NCI-H146 (cell line): ENCODE measurements at places on chromosomes 3 and 15.

GRCh38 chr3:43073116-43073835, 32.6 kb downstream of the POMGNT2 start:
- DNase-seq = no peak

GRCh38 chr3:40971191-40972168, 227.8 kb upstream of the CTNNB1 start:
- DNase-seq = no peak

DNA sequence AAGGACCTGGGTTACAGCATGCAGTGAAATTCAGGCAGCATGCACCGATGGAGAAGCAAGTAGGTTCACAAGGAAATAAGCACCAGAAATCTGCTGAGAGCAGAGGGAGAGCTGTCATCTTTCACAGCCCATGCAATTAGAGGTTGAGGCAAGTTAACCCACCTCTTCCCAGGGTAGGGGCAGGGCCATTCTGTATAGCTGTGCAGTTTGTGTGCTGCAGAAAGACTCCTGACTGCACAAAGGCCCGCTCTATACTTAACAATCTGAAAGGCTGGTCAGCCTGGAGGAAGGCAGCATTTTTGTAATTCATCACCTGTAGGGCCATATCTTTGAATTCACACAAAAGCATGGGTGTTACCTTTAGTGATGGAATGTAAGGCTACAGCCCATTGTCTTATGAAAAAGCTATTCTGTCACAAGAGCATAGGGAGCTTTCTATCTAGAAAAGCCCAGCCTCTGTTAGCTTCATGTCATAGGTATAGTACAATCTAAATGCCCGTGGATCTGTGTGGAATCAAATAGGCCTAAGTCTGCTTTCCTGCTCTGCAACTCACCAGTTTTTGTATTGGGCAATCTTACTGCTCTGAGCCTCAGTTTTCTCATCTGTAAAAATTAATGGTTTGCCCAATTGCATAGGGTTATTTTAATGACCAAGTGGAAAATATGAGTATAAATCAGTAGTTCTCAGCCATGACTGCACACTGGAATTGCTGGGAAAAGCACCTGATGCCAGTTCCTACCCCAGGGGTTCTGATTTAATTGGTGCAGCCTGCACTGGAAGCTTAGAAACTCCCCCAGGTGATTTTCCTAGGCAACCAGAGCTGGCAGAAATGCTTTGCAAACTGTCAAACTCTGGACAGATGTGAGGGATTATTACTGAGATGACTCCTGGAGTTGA, 65.2 kb downstream of the ATP13A5 start:
- no peak for DNase-seq

GRCh38 chr3:40546816-40547215, 22.1 kb downstream of the ZNF621 start:
- DNase-seq = no peak

- no peak for DNase-seq
Measured at GRCh38 chr15:59384507-59384906, 11.8 kb upstream of the MYO1E start.

DNA sequence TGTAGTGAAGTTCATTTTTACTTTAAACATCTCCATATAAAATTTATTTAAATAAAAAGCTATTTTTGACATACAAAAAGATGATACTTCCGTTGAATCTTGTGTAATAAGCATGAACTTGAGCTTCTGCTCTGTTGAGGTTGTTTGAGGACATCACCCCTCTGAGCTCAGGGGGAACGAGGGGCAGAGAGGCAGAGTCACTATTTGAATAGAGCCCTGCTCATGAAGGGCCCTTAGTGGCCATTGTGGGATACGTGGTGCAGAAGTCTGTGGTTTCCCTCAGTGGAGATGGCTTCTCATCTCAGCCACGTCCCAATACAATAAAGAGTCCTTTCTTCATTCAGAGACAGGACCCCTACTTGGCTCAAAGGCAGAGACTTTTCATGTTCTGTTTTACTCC, 10.6 kb downstream of the CEMIP start:
- DNase-seq = no peak

- no peak for DNase-seq
Measured at GRCh38 chr15:49309889-49310288, 113.2 kb upstream of the FGF7 start.

DNA sequence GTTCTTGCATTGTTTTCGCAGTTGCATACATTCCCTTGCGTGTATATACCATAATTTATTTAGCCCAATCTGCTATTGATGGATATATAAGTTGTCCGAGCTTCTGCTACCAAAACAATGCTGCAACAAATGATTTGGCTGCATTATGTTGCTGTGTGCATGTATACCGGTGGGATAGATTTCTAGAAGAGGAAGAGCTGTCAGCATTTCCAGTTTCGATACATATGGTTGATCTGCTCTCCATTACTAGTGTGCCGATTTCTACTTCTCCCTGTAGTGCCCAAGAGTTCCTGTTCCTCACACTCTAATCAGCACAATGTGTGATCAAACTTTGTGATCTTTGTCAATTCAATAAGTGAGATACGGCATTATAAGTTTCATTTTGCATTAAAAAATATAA, 92.8 kb upstream of the NMNAT3 start:
- DNase-seq = no peak

- no peak for DNase-seq
Measured at GRCh38 chr3:174957551-174958001, 98.4 kb downstream of the NAALADL2 start.

GRCh38 chr3:117603097-117603496, 893.5 kb downstream of the TUSC7 start:
- DNase-seq = no peak
